Psoas muscle (tissue), 8 donors: ENCODE measurements at places on chromosomes 1 and 21. TPM values are rescaled to one million over a fixed set of nuclear protein-coding genes. Genes with fewer than 3 reads are reported as not detected.

Gene GBP2
- total RNA-seq: 25.8 TPM

Gene BRDT
- total RNA-seq: not detected

Gene UQCRH
- total RNA-seq: 400 TPM

Gene SH3GLB1
- 315 TPM for total RNA-seq

Gene HEYL
- 6.8 TPM for total RNA-seq

Gene FCGR3A
- 8.2 TPM for total RNA-seq

Gene GPATCH3
- 10.7 TPM for total RNA-seq

Gene NBPF10
- total RNA-seq: 0.86 TPM

Gene OR2T11
- not detected for total RNA-seq

Gene LEFTY1
- not detected for total RNA-seq

Gene SDHB
- 199 TPM for total RNA-seq

Gene MAP10
- total RNA-seq: 4.0 TPM

Gene MATN1
- total RNA-seq: not detected

Gene GPR37L1
- not detected for total RNA-seq

Gene PAX7
- total RNA-seq: 6.7 TPM

Gene FAM151A
- total RNA-seq: not detected

Gene RCSD1
- 9.9 TPM for total RNA-seq

Gene RNU1-4
- total RNA-seq: 5,208 TPM

Gene NPHS2
- total RNA-seq: not detected

Gene KRTAP19-3
- not detected for total RNA-seq

Gene DDX20
- 11.6 TPM for total RNA-seq

Gene SFN
- 0.68 TPM for total RNA-seq

Gene C8B
- not detected for total RNA-seq

Gene LYPD8
- total RNA-seq: not detected

Gene RC3H1
- 30.9 TPM for total RNA-seq

Gene RHD
- not detected for total RNA-seq

Gene CCDC24
- total RNA-seq: 1.5 TPM

Gene OR2T35
- total RNA-seq: not detected

Gene ARHGEF11
- 20.8 TPM for total RNA-seq

Gene TMCO4
- total RNA-seq: 2.5 TPM

Gene CCT8
- total RNA-seq: 142 TPM

Gene SMIM11
- 29.2 TPM for total RNA-seq

Gene OR6N1
- not detected for total RNA-seq

Gene KIF17
- total RNA-seq: 3.4 TPM

Gene KRTAP11-1
- not detected for total RNA-seq

Gene RIPPLY3
- total RNA-seq: not detected

Gene GPR89B
- total RNA-seq: 8.7 TPM

Gene OR13G1
- total RNA-seq: not detected

Gene NR0B2
- total RNA-seq: 0.25 TPM

Gene PROK1
- 0.21 TPM for total RNA-seq

Gene EPS8L3
- 0.64 TPM for total RNA-seq

Gene FRRS1
- total RNA-seq: 2.4 TPM

Gene KANK4
- 0.21 TPM for total RNA-seq

Gene LCE3E
- total RNA-seq: not detected

Gene ACKR1
- 24.0 TPM for total RNA-seq

Gene KRTAP19-8
- total RNA-seq: not detected

Gene OR2L5
- total RNA-seq: not detected

Gene TMPRSS15
- not detected for total RNA-seq

Gene MSH4
- total RNA-seq: 0.75 TPM

Gene PRAMEF1
- total RNA-seq: not detected

Gene FCRL1
- total RNA-seq: not detected
